ENCODE measurements at places on chromosomes 12 and 14.

GRCh38 chr12:102888511-102888910, 28.5 kb downstream of the PAH start:
- no peak for DNase-seq

DNA sequence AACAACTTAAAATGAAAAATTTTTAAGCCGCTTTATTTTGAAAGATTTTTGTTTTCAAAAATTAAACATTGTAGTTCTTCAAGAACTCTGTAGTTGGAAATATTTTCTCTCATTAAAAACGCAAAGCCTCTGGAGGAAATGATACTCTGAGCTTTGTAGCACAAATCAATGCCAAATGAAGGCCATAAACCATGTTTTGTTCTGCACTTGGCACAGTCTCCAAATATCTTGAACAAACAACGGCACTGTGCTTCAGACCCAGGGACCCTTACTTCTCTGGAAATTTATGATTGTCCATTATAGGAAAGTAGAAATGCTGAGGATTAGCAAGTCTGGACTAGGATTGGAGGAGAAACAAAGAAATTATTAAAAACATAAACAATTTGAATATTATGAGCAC, 160.8 kb upstream of the BMP4 start:
- no peak for DNase-seq

DNA sequence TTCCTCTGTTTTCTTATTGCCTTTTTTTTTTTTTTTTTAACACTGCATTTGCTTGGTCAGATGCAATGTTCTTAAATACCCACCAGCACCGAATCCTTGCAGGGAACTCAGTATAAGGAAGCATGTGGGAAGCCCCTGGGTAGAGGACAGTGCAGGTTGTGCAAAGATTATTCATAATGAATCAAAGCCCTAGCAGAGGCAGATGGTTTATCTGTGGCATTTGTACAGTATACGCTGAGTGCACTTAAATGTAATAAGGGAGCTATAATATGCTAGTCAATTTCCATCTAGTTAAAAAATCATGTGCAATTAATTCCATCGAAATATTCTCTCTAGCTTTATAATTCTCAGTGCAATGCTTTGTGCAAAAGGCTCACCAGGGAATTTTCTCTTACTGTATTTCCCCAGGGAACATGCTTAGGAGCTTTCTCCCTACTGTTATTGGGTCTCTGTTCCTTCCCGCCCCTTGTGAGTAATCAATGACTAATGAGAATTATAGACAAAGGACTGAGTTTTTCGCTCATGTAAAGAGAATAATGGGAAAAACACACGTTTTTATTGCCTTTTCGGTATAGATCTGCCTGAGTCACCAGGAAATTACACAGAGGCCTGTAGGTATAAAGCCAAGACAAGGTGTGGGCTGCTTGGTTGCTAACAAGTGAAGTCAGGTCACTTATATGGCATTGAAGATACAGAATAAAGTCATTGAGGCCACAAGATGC, 1214.3 kb upstream of the TMEM132C start:
- DNase-seq: peak; percentile 84

DNA sequence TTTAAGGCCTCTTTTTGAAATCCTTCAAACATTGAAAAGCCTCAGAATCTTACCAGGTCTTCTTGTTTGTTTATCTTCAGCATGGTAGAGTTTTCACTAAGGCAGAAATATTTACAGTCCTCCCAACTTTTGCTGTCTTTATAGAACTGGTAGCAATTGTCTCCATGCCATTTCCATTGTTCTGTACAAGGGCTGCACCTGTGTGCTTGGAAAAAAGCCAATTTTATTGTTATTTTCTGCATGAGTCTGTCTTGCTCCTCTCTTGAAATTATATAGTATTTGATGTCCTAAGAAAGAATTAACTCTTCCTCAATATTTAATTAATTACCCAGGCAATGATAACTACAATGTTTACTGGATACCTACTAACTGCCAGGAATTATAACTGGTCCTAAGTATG, 23.3 kb downstream of the CLEC1A start:
- DNase-seq: no peak

DNA sequence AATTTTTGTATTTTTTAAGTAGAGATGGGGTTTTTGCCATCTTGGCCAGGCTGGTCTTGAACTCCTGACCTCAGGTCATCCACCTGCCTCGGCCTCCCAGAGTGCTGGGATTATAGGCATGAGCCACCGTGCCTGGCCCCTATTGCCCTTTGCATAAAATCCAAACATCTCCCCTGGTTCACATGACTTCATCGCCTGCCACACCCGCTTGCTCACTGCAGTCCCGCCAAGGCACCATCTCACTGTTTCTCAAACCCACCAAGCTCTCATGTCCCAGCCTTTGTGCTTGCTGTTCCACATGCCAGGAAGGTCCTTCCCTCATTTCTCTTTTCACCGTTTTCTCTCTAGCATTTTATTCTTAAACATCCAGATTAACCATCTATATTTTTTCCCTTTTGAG, 9.7 kb downstream of the RHOF start:
- no peak for DNase-seq

GRCh38 chr12:60240891-60241290, 645.1 kb downstream of the SLC16A7 start:
- DNase-seq: peak; percentile 23

- DNase-seq: no peak
Observed at GRCh38 chr12:26031827-26032226, 73.3 kb downstream of the RASSF8 start.
